ENCODE measurements at places on chromosomes 2 and 18.
A peak's percentile ranks its signal among the peaks of the same experiment; 100 is the strongest.

DNA sequence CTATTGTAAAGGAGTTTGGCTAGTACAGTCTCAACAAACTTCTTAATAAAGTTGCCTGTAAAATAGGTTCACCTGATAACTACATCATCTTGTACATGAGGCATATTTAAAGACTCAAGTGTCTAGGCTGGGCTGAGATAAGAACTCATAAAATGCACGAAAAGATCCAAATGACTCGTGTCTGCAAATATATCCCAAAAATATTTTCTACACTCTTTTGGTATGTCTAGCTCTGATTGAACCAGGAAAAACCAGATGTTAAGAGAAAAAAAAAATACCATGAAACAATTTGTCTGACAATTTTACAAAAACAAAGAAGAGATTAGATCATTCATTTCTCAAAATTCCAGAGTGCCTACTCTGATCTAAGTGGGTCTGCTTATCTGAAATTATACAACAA, 166.9 kb upstream of the OSR1 start:
- DNase-seq, result no peak

- DNase-seq, result peak; percentile 30
Observed at GRCh38 chr2:26018184-26019055, 15.5 kb upstream of the RAB10 start.

DNA sequence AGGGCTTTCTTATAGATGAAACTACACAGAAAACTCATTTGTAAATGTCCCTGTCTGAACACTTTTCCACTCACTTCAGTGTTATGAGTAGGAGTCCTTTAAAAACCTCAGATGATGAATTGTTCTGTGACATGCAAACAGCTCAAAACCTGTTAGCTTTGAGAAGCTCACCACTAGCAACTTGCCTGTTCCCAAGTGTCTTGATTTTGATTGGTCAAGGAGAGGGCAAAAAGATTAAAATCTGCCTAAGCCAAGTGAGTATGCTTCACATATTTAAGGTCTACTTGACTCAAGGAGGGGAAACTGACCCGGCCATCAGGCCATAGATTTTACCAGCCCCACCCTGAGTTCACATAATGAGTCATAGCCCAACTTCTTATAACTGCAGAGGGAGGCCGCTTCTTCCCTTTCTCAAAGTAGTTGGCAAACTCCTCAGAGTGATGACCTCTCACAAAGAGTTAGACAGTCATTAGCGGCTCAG, 45.2 kb upstream of the MEIS1 start:
- DNase-seq, result no peak

GRCh38 chr2:80377071-80377470, 72.5 kb upstream of the LRRTM1 start:
- DNase-seq, result no peak

DNA sequence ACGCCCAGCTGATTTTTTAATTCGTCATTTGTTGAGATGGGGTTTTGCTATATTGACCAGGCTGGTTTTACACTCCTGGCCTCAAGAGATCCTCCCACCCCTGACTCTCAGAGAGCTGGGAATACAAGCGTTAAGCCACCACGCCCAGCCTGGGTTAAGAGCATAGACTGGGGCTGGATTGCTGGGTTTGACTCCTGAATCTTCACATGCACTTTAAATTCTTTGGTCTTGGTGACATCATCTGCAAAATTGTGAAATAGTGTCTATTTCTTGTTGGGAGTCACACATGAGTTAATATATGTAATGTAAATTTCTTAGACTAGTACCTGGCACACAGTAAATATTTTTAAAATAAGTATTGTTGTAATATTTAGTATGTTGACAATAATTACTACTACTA, 257.4 kb downstream of the DOK6 start:
- DNase-seq, result no peak
